ENCODE measurements at places on chromosomes 5 and 9.

DNA sequence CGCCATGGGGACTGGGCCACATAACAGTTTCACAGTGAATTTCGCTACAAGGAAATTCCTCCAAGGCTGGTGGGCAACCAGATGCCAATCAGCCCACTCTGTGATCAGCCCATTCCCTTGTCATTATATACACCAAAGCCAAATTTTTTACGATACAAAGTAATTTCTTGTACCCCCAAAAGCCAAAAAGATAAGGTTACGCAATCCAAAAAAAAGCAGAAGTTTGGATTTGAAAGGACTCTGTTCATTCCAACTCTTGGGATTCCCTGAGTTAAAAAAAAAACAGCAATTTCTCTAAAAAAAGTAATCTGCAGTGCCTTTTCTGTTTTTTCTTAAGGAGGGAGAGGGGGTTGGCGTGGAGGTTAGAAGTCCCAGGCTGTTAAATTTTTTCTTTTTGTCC is 166.8 kb downstream of the CDH10 start:
- no peak for DNase-seq

DNA sequence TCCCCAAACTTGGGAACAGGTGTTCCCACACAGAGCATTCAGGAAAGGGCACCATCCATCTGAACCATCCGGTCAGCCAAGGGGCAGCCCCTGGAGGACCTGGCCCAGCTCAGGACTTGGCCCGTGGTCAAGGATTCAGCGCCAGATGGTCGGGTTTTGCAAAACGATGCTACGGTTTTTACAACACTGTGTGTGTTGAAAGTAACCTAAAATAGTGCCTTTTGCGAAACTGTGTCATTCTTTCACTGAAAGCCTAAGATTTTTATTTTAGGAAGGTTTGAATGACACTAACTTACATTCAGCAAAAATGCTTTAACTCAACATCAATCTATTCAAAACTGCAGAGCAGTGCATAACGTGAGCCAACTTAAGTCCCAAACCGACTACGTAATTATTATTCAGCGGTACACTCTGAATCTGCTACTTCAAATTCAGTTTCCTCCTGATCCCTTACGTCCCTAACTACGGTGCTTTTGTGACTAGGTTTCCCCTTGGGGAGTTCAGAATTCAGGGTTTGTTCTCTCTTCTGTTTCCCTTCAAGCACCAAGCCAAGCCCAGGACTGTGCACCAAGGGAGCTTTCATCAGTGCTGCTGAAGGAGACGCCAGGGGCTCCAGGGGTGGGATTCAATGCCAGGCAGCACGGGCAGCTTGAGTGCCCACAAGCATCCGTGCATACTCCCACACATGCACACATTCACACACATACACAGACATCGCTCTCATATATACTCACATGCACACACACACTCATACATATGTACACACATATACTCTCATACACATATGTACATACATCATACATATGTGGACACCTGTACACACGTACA is 25.8 kb downstream of the LPCAT1 start:
- DNase-seq, result peak; percentile 59

GRCh38 chr5:7518947-7519560 is 123.1 kb downstream of the ADCY2 start:
- DNase-seq, result no peak

DNA sequence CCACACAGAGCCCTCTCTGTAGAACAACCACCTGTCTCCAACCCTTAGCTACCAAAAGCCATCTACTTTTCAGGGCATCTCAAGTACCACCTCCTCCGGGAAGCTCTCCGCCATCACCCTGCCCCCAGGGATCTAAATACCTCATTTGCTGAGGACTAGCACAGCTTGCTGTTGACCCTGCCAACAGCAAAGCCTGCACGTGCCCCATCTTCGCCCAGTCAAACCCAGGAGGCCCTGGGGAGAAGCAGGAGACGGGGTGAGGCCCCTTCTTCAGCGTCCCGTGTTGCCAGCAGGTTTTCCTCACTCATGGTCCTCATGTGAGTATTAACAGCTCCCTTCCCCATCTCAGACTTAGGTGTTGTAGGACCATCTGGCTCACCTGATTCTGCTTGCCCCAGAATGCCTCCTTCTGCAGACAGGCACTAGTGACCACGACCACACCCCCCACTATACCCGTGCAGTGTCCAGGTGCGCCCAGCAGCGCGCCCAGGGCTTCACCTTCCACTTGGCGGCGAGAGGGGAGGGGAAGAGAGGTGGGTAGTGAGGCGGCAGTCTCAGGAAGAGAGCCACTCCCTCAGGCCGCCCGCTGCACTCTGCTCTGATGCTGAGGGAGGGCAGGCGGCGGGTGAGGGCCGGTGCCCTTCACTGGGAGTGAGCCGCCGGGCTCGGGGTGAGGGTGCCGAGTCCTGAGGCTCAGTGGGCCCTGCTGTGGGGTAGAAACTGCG is 11.1 kb downstream of the VAV2 start:
- DNase-seq, result no peak

GRCh38 chr9:116549061-116549664 is 137.9 kb upstream of the TRIM32 start:
- no peak for DNase-seq

DNA sequence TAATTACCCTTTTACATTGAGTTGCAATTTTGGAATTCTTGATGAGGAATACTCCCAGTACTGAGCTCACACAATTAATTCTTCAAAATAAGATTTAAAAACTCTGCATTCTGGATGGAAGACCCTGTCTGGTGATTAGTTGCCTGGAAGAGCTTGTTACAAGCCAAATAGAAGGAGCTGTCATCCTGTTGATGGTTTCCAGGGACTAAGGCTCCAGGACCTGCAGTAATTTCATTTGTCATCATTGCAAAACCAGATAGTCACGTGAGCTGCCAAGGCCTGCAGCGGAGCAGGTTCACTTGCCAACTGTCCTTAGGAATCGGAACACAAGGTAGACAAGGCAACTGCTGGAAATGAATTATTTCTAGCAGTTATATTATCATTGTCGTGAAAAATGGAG is 597.7 kb downstream of the CCDC171 start:
- no peak for DNase-seq

DNA sequence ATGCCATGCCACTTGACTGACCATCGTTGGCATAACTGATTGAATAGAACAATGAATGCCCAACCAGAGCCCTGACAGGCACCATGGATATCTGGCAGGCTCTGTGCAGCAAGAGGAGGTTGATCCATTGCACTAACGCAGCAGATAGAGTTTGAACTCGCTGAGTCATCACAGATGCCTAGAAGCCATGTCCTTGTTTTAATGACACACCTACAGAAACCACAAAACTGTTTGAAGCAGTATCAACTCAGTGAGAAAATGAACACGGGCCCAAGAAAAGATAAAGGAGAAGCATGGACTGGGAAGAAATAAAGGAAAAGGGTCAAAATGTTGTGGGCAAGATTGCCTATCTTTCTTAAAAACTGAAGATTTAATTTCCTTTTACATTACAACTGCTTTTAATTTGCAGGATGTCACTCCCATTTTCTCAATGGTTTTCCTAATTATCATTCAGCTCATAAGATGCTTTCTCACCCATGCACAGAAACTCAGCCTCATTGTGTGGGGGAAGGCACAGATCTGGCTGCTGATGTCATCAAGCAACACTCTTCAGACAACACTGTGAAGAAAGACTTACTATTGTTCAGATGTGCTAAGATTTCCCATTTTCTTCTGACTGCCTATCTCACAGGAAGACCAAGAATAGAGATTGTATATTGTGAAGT is 129.0 kb downstream of the PIK3R1 start:
- DNase-seq, result no peak

DNA sequence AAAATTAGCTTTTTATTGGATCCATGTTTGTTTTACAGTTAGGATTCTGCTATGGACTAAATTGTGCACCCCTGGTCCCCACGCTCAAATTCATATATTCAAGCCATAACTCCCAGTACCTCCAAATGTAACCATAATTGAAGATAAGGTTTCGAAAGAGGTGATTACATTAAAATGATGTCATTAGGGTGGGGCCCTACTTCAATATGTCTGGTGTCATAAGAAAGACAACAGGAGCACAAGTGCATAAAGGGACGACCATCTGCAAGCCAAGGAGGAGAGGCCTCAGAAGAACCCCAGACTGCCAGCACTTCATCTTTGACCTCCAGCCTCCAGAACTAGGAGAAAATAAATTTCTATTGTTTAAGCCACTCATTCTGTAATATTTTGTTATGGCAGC is 7.4 kb upstream of the HNRNPA0 start:
- DNase-seq, result no peak

Data from naive B cell (primary cell).